ENCODE measurements at places on chromosomes 1 and 21.

DNA sequence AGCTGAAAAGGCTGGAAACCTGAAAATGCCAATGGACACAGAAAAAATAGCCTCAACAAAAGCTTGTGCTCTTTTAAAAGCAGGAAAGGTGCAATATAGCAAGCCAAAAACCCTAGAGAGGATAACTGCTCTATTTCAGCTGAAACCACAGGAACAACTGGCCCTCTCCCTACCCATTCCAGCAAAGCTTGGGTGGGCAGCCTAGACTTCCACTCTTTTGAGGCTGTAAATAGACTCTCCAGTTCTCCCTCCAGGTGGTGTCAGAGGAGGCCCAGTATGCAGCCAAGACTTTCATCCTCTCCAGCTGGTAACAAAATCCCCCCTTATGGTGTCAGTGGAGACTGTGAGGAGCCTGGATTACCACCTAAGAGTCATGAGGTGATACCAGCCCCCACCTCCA, 206.9 kb upstream of the PLD5 start:
- no peak for DNase-seq

GRCh38 chr21:17089091-17089491, 423.8 kb upstream of the CXADR start:
- no peak for DNase-seq

GRCh38 chr1:159958719-159959380, 4.8 kb upstream of the SLAMF9 start:
- DNase-seq, result no peak

DNA sequence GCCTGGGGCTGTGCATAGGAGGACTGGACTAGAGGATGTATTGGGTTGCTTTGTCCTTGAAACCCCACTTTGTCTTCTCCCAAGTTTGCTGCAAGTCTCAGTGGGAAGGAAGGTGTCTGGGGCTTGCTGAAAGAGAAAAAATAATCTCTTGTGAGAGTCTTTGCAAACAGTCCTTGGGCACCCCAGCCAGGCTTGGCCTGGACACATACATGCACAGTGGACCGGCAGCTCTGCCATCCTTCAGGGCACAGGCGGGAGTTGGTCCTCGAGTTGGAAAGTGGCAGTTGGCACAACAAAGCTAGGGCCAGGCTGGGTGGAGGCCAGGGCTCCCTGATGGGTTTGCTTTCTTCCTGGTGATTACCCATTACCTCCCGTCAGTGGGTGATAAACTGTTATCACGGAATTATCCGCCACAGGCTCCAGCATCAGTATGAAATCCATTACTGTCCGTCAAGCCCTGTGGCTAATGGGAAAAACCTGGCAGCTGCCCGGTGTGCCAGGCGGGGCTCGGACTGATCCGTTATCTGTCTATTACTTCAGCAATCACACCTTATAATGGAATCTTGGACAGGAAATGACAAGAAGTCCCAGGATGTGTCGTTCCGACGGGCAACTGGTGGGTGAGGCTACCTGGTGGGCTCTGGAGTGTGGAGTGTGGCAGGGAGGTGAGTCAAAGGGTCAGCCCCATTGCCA, 265.7 kb downstream of the GRIK3 start:
- DNase-seq, result no peak

DNA sequence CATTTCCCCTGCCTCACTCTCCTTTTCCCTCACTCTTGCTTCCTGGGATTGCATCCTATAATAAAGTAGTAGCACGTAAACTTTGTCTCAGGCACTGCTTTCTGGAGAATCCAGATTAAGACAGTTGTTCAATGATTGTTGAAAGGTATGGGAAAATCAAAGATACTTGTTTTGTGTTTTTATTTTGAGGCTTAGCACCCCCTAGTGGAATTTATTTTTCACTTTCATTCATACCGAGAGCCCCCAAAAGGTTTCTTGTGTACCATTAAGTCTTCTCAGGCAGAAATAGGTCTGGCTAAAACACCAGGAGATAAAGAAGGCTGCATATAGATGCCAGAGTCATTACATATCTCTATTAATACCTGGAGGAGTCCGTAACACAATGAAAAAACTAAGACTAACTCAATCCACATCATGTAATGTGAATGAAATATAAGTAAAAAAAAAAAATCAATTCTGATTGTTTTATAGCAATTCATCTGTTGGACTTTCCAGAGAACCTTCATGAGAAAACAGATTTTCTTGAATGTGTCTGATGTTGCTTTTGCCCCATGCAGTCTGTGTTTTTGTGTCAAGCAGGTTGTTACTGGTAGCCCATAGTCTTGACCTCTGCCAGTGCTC, 103.5 kb downstream of the RPE65 start:
- peak; percentile 4 for DNase-seq

- no peak for DNase-seq
These were observed 199.9 kb upstream of the JUN start for GRCh38 chr1:58983633-58984245.

DNA sequence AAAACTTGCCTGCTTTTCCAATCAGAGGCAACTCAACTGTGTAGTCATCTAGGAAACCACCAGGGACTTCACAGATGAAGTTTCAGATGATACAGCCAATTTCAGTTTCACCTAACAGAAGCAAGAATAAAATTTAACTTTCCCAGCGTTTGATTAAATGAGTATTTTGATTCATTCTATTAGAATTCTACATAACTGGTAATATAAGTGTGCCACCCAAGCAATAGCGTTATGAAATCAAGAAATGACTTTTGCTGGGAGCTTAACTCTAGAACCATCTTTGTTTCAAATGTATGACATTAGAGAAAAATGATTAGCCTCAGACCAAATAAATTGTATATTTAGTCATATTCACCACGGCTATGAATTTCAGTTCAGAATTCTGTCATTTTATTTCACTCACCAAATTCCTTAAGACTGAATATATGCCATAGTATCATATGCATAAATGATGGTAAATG, 239.3 kb downstream of the NRIP1 start:
- no peak for DNase-seq

DNA sequence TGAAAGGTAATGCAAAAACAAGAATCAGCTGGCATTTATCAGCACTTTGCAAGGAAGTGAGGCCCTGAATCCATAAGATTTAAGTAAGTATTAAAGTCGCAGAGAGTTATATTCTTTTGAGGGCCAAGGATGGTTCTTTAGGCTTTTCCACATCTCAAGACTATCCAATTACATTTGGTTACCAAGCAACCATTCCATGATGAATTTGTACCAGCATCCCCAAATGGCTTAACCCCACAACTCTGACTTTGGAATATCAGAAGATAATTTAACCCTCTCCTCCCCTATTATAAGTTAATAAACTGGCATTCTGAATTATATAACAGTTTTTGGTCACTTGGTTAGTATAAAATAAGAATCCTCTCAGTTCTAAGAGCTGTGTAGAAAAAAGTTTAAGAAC, 2.8 kb downstream of the PHTF1 start:
- DNase-seq, result no peak

GRCh38 chr1:152473887-152474537, 36.6 kb upstream of the LCE5A start:
- no peak for DNase-seq

- DNase-seq, result no peak
These were observed 132.6 kb downstream of the ETS2 start for GRCh38 chr21:38938343-38938742.

GRCh38 chr1:72830606-72831390, 548.5 kb upstream of the NEGR1 start:
- DNase-seq, result no peak

DNA sequence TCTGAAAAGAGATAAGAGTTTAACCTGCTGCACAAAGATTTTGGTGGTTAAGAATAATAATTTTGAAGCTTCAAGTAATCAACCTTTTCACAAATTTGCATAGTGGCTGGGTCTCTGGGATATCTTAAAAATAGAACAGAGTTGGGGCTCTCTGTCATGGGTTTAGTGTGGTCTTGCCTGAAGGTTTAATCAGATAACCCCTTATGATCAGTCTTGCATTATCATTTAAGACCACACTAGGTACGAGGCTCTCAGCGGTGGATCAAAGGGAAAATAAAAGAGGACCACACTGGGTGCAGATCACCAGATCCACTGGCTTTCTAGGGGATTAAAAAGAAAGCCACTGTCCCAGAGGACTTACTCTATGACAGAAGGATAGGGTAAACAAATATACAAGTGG, 19.5 kb downstream of the LRRC8C start:
- no peak for DNase-seq

- DNase-seq, result no peak
These were observed 312.9 kb downstream of the GRIK1 start for GRCh38 chr21:29626801-29627470.

DNA sequence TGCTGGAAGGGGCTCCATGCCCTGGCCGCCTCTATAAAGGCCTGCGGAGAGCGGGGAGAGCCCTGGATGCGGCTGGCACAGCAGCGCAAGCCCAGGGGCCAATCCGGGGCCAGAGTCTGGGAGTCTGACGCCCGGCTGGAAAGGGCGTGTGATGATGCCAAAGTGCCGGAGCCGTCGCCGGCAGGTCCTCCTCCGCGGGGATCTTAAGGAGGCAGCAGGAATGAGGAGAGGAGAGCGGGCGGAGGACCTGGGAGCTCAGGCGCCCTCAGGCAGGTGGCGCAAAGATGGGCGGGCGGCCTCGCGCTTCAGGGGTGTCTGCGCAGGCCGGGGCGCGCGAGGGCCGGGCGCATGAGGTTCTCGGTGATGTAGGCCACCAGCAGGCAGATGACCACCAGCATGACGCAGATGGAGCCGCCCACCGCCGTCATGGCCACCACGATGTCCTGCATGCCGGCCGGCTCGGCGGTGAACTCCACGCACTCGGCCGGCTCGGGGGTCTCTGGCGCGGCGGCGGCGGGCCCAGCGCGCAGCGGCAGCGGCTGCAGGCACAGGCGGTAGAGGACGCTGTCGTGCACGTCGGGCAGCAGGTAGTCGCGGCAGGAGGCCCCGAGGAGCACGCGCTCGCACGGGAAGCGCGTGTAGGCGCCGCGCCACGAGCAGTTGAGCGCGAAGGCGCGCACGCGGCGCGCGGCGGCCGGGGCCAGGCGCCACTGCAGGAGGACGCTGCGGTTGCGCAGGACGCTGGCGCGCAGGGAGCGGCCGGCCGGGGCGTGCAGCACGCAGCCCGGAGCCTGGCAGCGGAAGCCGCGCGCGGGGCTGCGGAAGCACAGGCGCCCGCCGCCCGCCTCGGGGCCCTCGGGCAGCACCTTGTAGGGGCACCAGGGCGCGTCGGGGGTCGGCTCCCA, 653 bp downstream of the FNDC10 start:
- no peak for DNase-seq

GRCh38 chr1:248886237-248886895, 19.7 kb upstream of the PGBD2 start:
- DNase-seq, result no peak

DNA sequence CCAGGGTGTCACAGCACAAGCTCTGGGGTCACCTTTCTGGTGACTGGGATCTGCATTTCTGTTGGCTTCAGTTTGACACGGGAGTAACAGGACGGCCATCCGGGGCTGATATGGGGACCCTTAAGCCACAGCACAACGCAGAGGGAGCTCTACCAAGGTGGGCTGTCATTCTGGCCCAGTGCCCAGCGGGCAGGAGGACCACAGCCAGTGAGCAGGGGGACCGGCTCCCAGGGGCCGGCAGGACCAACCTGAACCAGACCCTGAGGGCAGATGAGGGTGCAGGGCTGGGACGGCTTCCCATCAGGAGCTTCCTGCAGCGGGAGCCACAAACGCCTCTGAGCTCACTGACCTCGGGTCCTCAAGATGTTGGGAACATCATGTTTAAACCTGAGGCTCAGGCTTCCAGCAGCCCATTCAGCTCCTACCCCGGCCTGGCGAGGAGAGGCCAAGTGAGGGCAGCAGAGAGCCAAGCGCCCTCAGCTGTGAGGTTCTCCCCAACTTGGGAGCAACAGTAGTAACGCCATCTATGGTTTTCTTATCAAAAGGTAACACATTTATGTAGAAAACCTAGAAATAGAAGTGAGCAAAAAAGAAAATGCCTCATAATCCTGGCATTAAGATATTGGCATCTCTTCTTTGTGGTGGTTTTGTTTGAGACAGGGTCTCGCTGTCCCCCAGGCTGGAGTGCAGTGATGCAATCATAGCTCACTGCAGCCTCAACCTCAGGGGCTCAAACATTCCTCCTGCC, 26.8 kb downstream of the TMEM201 start:
- DNase-seq, result peak; percentile 35

DNA sequence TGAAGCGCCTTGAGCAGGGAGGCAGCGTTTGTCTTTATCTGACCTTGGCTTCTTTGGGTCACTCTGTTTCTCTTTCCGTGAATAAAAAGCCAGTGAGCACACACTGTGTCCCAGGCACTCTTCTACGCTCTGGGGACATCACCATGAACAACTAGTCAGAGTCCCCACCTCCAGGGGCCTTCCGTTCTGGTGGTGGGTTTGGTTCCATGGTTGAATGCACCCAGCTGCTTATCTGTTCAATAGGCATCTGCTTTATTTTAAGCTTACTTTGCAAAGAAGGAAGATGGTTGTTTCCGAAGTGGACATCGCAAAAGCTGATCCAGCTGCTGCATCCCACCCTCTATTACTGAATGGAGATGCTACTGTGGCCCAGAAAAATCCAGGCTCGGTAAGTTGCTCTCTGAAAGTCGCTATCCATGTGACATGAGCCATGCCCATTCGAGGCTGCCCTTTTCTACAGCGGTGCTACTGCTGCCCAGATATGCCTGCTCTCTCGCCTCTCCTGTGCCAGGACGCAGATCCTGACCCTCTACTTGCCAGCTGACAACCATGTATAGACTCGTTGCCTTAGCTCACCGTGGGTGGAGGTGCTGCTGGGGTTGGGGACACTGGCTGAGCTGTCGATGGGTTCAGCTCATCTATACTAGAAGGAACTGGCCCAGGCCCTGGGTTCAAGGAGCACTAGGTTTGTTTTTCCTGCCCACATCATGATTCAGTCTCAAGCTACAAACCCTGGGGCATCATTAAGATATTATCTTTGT, 5.9 kb downstream of the MX1 start:
- DNase-seq, result no peak

DNA sequence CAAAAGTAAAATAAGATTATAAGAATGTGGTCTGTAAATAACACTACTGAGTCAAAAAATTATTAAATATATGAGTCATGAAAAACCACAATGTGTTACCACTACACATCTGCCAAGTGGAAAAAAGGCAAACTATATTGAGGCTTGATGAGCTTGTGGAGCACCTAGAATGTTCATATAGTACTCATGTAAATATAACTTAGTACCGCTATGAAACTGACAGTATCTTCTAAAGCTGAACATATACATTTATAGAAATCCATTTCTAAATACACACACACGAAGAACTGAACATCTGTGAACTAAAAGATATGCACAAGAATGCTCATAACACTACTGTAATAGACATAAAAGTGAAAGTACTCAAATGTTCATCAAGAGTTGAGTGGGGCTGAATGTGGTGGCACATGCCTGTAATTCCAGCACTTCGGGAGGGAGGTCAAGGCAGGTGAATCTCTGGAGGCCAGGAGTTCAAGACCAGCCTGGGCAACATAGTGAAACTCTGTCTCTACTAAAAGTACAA, 18.5 kb upstream of the GBP3 start:
- DNase-seq, result no peak

DNA sequence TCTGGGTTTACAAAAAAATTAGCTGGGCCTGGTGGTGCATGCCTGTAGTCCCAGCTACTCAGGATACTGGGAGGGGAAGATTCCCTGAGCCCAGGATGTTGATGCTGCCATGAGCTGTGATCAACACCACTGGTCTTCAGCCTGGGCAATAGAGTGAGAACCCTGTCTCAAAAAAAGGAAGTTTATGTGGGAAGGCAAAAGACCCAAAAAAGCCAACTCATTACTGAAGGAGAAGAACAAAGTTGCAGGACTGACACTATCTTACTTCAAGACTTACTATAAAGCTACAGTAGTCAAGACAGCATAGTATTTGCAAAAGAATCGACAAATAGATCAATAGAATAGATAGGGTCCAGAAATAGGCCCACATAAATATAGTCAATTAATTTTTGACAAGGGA, 9.2 kb upstream of the PTGS2 start:
- DNase-seq, result no peak

- no peak for DNase-seq
These were observed 24.0 kb downstream of the DMRTB1 start for GRCh38 chr1:53483170-53483569.
